M059J (cell line): ENCODE measurements at places on chromosomes 2 and 18.

- no peak for DNase-seq
These were observed 62.5 kb upstream of the LPIN2 start for GRCh38 chr18:3075491-3075890.

DNA sequence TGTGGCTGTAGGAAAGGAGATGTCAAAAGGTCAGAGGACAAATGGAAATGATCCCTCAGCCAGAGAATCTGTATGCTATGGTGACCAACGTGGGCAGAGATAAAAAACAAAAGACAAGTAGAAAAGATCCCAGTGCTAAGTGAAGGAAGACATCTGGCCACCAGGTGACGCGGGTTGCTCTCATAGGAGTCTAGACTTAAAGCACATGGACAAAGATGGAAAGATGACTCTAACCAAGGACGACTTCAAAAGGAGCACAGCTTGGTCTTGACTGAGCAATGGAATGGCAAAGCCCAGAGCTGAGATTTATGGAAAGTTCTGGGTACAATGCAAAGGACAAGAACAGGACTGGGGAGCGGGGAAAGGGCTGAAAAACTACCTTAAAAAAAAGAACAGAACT is 96.8 kb downstream of the CLIP4 start:
- DNase-seq = no peak

DNA sequence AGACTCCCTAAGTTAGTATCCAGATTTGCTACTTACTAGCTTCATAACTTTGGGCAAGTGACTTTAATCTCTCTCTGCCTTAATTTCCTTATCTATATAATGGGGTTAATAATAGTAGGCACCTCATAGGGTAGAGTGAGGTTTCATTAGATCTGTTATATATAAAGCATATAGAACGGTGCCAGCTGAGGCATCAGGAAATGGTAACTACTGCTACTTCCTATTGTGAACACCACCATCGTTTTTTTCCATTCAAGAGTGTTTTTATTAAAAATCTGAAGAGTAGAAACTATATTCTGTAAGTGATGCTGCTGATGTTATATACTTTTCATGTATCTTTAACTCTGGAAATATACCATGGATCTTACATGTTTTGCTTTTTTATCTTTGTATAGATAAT is 44.3 kb downstream of the MALT1 start:
- DNase-seq = no peak

- no peak for DNase-seq
These were observed 154.8 kb downstream of the INSIG2 start for GRCh38 chr2:118243031-118243430.

- DNase-seq = no peak
These were observed 178.1 kb downstream of the BARD1 start for GRCh38 chr2:214631406-214631805.
